Smooth muscle cell of trachea (primary cell): ENCODE measurements at places on chromosomes 1 and 21. TPM values are rescaled to one million over a fixed set of nuclear protein-coding genes. Genes with fewer than 3 reads are reported as not detected.

Gene RRP1
- total RNA-seq, result 15.1 and 19.5 TPM in 2 replicates

Gene CCDC24
- total RNA-seq, result 3.6 and 3.8 TPM in 2 replicates

Gene NLRP3
- under 0.01 TPM in 1 of 2 replicates, not detected in the other for total RNA-seq

Gene HUNK
- not detected in 2 replicates for total RNA-seq

Gene MIS18A
- total RNA-seq, result 3.8 and 15.3 TPM in 2 replicates

Gene REN
- 0.15 TPM in 1 of 2 replicates, not detected in the other for total RNA-seq

Gene HFM1
- total RNA-seq, result 0.17 and 0.73 TPM in 2 replicates

Gene ANGPTL1
- 1.8 and 8.1 TPM in 2 replicates for total RNA-seq

Gene NBPF6
- not detected in 2 replicates for total RNA-seq

Gene PIK3R3
- total RNA-seq, result 3.6 and 6.3 TPM in 2 replicates

Gene MPL
- total RNA-seq, result not detected in 2 replicates

Gene S100A7
- not detected in 2 replicates for total RNA-seq

Gene NPPA
- total RNA-seq, result not detected in 2 replicates

Gene INAVA
- not detected in 2 replicates for total RNA-seq

Gene FYB2
- not detected in 2 replicates for total RNA-seq

Gene SMCP
- total RNA-seq, result not detected in 2 replicates

Gene LDLRAD1
- not detected in 2 replicates for total RNA-seq

Gene AMIGO1
- 1.0 and 3.6 TPM in 2 replicates for total RNA-seq

Gene SLFNL1
- 0.66 and 0.73 TPM in 2 replicates for total RNA-seq

Gene LIN28A
- not detected in 2 replicates for total RNA-seq

Gene LCE1D
- not detected in 2 replicates for total RNA-seq
